ENCODE measurements at places on chromosomes 5 and 9.

DNA sequence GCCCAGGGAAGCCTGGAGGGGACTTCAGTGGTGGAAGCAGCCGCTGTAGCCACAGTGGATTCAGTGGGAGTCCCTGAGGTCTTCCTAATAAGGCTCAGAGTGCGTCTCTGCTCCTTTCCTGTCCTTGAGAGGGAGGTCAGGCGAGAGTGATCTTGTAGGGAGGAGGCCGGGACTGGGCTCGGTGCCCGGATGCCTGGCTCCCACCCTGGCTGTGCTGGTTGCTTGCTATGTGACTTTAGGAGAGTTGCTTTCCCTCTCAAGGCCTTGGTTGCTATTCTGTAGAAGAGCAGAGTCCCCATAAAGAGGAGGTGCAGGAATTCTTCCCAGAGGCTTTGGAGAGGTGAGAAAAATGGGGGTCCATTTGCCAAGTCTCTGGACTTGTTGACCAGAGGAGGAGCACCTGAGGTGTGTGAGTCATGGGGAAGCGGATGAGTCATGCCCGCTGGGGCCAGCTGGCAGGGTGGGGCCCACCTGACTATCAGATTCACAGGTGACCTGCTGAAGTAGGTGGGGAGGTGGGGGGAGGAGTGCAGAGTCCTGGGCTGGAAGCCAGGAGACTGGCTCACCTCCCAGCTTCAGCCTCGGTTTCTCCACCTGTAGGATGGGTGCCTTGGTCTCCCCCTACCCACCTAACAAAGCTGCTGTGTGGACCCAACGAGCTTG is 13.8 kb downstream of the GSN start:
- DNase-seq: no peak

DNA sequence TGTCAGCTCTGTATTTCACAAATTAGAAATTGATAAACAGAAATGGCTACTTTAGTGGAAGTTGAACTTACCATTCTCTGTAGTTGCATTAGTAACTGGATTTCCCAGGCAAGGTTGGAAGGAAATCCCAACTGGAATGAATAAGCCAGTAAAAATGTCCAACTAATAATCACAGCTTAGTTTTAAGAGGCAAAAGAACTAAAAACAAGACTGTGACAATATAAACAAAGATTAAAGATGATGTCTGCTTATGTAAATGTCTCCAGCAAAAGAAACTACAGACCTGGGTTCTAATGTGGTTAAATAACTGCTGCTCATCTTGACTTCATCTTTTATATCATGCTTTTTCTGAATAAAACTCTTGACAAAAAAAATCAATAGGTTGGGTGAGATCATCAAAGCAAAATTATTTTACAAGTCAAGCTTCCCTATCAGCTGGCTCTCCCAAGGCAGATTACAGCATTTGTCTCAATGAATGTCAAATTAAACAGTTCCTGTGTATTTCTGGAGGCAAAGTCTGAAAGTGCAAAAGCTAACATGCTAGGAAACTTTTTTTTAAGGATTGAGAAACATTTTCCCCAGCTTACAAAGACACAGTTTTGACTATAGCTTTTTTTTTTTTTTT is 62.3 kb upstream of the HMHB1 start:
- no peak for DNase-seq

DNA sequence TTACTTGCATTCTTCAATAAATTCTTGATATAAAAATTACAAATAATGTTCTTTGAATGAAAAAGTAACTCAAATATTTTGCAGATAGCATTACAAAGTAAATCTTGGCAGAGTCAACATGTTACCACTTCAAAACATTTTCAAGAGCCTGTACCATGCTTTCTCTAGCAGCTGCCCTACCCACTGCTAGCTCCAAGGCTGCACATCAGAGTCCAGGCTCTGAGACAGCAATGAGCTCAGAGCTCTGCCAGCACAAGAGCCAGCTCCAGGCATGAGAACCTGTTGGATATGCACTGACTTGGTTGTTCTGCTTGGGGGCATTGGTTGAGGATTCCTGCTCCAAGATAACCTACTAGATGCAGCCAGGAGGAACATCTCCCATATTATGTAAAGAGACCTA is 211.3 kb upstream of the HAPLN1 start:
- DNase-seq: no peak

DNA sequence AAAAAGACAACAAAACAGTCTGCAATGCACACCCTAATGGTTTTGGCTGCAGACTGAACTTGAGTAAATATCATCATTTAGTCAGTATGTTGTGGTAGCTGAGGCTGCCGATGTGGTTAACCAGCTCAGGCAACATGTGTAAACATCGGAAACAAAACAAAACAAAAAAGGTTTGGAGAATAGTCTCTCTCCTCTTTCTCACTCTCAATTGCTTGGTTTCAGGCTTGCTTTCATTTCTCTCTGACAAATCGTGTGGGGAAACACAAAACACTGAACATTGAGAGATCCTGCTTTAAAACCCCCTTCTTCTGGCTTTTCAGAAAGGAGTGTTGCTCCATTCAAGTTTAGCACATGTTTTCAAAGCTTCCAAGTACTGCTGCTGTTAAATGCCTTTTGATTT is 453.3 kb downstream of the BNC2 start:
- no peak for DNase-seq

DNA sequence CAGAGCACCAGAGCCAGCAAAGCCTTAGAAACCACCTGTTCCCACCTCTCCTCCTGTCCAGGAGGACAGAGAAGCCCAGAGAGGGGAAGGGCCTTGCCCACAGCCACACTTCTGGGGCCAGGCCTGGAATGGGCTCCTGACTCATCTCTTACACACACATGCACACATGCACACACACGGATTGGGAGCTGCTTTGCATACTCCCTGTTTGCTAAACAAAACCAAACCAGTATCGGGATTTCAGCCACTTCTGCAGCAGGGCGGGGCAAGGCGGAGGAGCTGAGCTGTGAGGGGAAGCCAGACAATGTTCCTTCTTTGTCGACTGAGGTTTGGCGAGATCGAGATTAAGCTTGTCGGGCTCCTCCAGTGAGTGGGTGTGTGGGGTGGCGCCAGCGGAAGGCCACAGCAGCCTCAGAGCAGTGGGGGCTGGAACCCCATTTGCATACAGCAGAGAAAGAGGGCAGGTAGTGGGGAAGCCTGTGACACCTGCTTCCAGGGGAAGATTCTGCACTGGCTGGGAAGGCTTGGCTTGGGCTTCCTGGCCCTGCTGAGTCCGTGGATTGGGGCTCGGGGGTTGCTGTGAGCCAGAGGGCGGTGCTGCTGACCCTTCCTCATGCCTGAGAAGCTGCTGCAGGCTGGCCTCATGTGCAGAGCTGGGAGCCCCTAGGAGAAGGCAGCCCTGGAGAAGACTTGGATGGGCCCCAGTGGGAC is 16.1 kb downstream of the GFI1B start:
- no peak for DNase-seq

GRCh38 chr5:137218471-137218870 is 280.7 kb downstream of the SPOCK1 start:
- DNase-seq: no peak

- no peak for DNase-seq
Measured at GRCh38 chr9:33742051-33742450, 53.3 kb upstream of the PRSS3 start.

DNA sequence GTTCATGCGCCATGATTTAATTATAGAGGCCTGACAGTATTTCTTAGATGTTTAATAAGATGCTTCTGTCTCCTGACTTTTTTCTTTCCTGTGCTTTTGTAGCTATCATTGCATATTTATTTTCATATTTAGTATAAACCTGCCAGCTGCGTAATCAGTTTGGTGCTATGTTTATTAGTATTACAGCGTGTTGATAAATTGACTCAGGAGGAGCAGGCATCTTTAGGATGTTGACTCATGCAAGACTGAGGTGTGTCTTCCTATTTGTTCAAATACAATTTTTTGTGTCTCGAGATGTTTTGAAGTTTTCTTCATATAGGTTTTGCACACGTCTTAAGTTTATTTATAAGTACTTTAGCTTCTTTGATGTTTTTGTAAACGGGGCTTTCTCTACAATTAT is 35.9 kb upstream of the EXOC3 start:
- no peak for DNase-seq

Measured in endothelial cell (in vitro differentiated cells).